ENCODE measurements at places on chromosomes 6 and 20.

DNA sequence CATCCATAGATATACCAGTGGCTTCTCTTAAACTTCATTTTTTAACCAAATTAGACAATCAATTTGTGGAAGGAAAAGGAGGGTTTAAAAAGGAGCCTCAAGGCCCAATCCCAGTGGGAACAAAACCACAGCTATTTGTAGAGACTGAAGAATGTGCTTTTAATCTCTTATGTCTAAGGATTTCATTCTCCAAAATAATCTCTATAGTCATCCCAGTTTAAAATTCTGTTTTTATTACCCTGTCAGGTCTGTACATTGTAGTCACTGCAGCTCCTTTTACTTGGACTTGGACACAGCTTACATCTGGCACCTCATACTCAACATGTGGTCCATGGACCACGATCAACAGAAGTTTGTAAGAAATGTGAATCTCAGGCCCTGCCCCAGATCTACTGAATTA, 152.1 kb upstream of the STMND1 start:
- DNase-seq = no peak

DNA sequence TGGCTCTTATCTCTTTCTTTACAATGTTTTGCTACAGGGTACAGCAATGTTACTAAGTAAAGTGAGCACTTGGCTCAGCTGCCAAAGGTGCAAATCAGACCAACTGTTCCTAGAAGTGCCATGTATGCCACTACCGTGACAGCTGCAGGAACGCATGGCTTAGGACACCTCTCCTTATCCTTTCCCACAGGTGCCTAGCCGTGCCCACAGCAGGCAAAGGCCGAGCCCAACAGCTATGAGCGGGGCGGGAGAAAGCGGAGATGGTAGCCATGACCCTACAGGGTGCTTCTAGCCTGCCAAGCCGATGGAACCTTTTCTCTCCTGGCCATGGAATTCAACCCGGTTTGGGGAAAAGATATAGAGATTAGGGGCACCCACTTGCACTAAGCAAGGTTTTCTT, 97.1 kb downstream of the FAXC start:
- DNase-seq = no peak

DNA sequence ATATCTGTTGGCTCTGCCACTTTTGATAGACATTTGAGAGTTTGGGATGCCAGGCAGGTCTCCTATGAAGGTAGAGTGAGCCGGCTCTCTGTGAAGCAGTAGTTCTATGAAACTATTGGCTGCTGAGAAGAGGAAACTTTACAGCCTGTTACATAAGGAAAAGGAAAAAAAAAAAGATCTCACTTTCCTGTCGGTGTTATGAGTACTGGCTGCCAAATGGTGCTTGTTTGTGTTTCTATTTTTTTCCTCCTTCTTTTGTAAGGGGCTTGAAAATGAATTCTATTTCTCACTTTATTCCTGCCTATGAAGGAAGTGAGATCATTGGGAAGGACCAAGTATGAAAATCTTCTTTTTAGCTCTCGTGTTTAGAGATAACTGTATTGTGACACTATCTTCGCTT, 73.1 kb upstream of the CLDN20 start:
- DNase-seq = no peak

- DNase-seq = no peak
Measured at GRCh38 chr6:1765160-1765903, 155.6 kb downstream of the FOXC1 start.

GRCh38 chr20:10342152-10342551, 91.9 kb downstream of the MKKS start:
- no peak for DNase-seq

GRCh38 chr6:167572841-167573271, 248.0 kb downstream of the TTLL2 start:
- DNase-seq = no peak

GRCh38 chr6:51107769-51108203, 289.1 kb downstream of the TFAP2B start:
- no peak for DNase-seq

GRCh38 chr20:41848180-41848579, 230.0 kb upstream of the CHD6 start:
- no peak for DNase-seq

DNA sequence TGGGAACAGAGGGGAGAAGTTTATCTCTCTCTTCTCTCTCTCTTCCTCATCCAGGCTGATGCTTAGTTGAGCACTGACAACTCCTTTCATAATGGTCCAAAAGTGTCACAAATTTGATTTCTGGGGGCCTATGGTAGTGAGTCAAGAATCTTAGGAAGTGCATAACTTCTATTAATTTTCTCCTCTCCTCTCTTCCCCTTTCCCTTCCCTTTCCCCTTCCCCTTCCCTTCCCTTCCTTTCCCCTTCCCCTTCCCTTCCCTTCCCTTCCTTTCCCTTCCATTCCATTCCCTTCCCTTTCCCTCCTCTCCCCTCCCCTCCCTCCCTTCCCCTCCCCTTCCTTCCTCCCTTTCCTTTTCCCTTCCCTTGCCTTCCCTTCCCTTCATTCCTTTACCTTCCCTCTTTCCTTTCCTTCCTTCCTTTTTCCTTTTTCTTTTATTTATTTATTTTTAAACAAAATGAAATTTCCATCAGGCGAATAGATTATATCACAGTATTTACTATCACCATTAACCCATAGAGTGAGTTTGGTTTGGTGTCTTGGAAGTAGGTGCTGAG, 56.9 kb upstream of the JAG1 start:
- DNase-seq = no peak

DNA sequence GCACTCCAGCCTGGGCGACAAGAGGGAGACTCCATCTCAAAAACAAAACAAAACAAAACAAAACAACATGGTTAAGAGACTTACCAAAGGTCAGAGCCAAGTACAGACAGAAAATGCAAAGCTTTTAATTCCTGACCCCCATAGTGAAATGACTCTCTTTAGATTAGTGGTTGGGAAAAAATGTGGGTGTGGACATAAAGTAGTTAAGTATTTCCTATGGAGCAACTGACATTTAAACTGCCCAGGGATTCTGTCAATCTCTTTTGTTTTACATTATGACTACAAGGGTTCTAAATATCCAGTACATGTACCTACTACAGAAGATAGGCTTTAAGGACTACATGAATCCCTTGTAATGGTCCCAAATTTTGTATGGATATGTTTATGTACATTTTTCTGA, 75.1 kb downstream of the IRAK1BP1 start:
- DNase-seq = no peak

- DNase-seq = no peak
Measured at GRCh38 chr20:6618051-6618450, 149.4 kb upstream of the BMP2 start.

GRCh38 chr6:61134028-61134427, 1152.0 kb downstream of the KHDRBS2 start:
- DNase-seq = no peak

DNA sequence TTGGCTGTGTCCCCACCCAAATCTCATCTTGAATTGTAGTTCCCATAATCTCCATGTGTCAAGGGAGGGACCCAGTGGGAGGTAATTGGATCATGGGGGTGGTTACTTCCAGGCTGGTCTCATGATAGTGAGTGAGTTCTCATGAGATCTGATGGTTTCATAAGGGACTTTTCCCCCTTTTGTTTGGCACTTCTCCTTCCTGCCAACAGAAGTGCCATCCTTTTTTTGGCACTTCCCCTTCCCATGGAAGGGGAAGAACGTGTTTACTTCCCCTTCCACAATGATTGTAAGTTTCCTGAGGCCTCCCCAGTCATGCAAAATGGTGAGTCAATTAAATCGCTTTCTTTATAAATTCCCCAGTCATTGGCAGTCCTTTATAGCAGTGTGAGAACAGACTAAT, 18.0 kb upstream of the PI3 start:
- no peak for DNase-seq

- DNase-seq = no peak
Measured at GRCh38 chr6:12576389-12576788, 140.2 kb upstream of the PHACTR1 start.

DNA sequence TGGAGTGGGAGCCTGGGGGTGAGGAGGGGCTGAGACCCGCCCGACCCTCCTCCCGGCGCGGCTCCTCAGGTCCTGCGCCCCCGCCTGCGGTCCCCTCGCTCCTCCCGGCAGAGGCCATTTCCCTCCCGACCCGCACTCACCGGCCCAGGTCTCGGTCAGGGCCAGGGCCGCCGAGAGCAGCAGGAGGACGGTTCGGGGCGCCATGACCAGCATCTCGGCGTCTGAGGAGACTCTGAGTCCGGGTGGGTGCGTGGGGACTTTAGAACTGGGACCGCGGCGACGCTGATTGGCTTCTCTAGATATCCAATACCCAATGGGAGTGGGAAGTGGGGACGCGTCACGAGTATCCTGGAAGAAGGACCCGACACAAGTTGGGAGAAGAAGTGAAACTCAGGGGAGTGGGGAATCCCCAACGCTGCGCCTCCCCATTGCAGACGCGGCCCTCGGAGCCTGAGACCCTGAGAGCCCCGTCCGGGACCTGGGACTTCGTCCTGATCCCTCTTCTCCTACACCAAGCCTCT, at the start of gene HLA-B:
Gene HLA-B (minus strand): TSS at position 234 of the 521 bp plus-strand sequence. CDS start 21 bp downstream, at position 213.
- peak; percentile 64 for DNase-seq

GRCh38 chr6:132698608-132699007, 15.2 kb downstream of the VNN1 start:
- no peak for DNase-seq

DNA sequence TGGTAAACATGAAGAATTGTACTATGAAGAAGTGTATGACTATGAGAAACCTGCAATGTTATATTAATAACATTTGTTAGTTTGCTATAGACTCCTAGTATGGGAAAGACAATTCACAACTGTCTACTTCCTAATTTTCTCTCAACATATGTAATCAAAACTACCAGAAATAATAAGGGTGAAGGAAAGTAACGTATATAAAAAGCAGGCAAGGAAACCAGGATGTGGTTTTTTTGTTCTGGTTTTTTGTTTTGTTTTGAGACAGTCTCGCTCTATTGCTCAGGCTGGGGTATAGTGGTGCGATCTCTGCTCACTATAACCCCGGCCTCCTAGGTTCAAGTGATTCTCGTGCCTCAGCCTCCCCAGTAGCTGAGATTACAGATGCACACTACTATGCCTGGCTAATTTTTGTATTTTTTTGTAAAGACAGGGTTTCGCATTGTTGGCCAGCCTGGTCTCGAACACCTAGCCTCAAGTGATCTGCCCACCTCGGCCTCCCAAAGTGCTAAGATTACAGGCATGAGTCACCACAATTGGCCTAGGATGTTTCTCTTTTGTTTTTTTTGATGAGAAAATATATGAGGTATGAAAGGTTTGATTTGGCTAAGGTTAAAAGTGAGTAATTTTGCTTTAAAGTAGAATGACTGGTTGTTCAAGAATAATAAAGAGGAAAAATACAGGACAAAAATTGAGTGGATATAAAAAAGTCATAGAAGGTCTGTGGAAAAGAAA, 83.1 kb downstream of the PTCHD4 start:
- DNase-seq = no peak

- DNase-seq = no peak
Measured at GRCh38 chr6:139446138-139446715, 71.8 kb upstream of the CITED2 start.

- DNase-seq = no peak
Measured at GRCh38 chr6:113642714-113643406, 214.3 kb upstream of the MARCKS start.

- DNase-seq = no peak
Measured at GRCh38 chr6:144349690-144350527, 64.8 kb downstream of the UTRN start.

- DNase-seq = no peak
Measured at GRCh38 chr6:117740605-117741004, 65.3 kb downstream of the NUS1 start.

DNA sequence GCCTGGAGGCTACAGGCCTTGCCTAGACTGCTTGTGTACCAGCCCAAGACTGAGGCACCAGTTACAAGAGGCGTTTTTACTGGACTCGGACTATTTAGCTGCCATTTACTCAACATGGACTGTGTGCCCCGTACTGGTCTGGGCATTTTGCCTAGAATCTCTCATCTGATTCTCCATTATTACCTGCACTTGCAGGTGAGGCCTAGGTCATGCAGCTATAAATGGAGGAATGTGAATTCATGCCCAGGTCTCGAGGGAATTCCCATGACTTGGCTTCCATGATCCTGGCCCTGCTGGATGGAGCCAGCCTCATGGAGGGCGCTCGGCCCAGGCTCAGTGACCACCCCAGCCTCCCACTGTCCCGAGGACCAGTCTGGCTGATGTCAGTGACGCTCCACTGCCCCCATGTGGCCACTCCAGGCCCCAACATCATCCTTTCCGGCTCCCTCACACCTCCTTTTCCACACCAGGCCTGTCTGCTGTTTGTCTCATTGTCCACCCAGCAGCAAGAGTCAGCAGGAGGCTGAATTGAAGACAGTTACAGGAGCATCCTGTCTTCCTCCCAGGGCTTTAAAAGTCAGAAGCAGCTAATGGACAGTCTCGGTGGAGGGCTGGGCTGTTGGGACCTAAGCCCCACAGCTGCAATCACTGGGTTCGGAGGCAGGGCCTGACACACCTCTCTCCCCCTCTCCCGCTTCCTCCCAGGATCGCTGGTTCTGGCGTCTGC, 8.7 kb downstream of the MMP24OS start:
- DNase-seq = peak; percentile 32

GRCh38 chr20:62404112-62404665, 2.9 kb downstream of the CABLES2 start:
- no peak for DNase-seq

DNA sequence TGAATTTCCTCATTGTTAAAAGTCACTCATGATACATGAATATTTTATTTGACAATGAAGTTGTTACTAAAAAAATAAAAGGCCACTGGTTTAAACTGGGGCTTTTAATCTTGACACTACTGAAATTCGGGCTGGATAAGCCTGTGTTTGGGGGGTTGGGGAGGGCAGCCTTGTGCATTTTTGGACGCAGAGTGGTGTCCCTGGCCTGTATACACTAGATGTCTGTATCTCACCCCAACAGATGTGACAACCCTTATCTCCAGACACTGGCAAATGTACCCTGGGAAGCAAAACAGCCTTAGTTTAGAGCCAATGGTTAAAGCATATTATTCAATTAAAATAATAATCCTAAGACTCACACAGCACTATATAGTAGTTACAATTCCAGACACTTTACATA, 24.8 kb downstream of the MAN1A1 start:
- DNase-seq = no peak

DNA sequence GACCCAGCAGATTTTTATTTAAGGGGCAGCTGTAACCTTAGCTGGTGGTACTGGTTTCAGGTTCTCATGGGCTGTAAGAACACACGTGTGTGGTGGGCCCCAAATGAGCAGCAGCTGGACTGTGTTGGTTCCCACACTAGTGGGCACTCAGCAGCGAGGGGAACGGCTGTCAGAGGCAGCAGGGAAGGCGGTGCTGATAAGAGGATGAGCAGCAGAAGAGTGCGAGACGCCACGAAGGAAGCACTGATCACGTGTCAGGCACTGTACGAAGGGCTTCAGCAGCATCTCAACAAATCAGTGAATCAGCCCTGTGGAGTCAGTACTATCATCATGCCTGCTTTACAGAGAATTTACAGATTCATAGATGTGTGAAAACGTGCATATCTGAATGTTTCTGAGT, 41.0 kb upstream of the EMILIN3 start:
- no peak for DNase-seq
